NB4 (cell line): ENCODE measurements at places on chromosomes 1 and 21.

GRCh38 chr1:4380564-4381168 is 273.7 kb upstream of the AJAP1 start:
- DNase-seq = no peak

- no peak for DNase-seq
Observed at GRCh38 chr21:31589820-31590219, 69.7 kb upstream of the SOD1 start.

DNA sequence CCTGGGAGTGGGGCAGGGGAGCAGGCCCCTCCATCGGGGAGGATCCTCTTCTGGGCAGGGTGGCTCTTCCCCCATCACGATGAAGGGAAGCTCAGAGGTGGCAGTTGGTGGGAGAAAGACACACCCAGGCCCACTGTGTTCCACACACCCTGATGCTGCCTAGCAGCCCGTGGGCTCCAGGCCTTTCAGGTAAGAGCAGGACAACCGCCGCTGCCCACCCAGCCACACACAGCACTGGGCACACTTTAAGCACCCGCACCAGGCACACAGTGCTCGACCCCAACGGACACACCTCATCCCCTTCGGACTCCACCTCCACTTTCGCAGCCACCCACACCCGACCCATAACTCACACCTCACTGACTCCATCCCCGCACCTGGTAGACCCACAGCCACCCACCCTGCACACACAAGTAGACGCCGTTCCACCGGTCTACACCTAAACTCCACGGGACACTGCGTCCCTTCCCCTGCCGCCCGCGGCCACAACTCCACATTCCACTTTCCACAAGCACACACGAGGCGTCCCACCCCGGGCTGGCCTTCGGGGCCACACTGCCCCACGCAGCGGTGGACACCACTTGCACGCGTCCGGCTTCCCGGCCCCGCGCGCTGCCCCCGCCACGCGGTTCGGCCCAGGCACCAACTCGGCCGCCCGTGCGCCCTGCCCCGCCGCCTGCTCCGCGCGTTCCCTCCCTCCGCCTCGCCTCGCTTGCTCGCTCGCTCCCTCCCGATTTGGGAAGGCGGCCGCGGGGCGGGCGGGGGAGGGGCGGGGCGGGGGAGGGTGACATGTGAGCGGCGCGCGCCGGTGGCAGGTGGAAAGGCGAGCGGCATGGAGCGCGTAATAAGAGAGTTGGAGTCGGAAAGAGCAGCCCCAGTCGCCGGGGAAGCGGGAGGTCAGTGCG is at the start of gene KCNQ4:
Gene KCNQ4, plus strand, starts transcription at position 787 of the 905 bp plus-strand sequence. CDS start 307 bp downstream, outside the sequence.
- peak; percentile 45 for DNase-seq

DNA sequence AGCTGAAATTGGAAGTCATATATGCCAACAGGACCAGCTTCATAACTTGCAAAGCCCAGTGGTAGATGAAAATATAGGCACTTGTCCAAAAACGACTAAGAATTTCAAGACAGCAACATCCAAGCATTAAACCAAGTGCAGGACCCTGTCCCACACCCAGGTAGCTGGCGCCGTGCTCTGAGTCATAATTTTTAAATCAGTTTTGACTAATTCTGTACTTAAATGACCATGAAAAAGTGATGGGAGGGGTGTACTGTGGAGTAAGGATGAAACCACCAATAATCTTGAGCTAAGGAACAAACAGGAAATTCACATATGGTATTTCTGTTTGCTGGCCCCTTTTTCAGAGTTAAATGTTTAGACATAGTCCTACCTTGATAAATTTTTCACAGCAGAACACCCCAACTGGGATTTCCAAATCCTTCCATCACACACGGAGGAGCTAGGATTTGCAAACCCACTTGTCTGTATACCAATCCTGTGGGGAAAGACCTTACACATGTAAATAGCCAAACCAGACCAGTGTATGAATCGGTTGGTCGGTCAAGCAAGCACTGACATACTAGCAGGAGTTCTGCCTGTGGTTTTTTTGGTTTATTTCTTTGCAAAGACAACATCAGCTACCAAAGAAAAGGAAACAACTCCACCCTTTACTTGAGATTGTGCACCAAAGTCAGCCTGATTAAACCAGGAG is 235.7 kb upstream of the RAB4A start:
- peak; percentile 68 for DNase-seq

GRCh38 chr21:42258150-42258884 is 39.4 kb downstream of the ABCG1 start:
- peak; percentile 74 for DNase-seq

DNA sequence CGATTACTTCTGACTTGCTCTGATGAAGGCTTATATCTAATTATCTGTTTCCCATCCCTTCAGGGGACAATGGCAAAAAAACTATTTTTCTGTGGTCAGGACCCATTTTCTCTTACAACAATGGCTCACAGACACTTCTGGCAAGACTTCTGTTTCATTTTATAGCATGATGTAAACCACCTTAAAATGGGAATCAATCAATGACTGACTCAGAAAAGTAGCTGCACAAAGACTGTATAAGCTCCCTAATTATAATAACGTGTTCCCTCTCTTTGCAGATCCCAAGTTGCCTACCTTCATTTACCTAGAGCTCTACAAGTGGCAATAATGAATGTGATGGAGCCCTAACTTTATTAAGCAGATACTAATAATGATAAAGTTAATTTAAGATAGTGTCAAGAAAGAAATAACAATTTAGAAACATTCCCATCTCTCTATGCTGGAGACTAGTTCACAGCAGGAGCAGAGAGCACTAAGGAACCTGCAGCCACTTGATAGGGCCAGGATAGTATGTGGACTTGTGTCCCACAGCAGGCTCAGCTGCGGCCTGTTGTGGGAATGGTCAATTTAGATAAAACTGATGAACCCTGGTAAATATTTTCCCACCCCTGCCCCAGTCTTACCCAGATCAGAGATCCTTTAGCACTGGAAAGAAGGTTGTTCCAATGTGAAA is 538 bp downstream of the GBP2 start:
- DNase-seq = no peak

- DNase-seq = no peak
Observed at GRCh38 chr1:60762911-60763310, 319.4 kb upstream of the NFIA start.

- DNase-seq = no peak
Observed at GRCh38 chr1:172414331-172414730, 6.2 kb upstream of the C1orf105 start.

DNA sequence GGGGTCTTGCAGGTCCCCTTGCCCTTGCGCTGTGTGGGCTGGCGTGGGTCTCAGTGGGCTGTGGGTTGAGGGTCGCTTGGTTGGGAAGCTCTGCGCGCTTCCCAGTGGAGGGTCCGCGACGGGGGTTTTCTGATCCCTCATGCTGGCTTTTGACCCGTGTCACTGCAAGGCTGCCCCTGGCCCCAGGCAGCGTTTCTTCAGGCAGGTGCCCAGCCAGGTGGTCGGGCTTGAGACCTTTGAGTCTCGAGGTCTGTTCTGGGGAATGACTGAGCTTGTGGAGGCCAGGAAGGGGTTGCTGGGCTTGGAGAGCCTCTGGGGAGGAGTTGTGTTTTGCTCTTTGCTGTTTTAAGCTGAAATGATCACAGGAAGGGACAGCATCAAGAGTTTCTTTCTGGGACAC is 5.3 kb downstream of the SKI start:
- DNase-seq = peak; percentile 34

DNA sequence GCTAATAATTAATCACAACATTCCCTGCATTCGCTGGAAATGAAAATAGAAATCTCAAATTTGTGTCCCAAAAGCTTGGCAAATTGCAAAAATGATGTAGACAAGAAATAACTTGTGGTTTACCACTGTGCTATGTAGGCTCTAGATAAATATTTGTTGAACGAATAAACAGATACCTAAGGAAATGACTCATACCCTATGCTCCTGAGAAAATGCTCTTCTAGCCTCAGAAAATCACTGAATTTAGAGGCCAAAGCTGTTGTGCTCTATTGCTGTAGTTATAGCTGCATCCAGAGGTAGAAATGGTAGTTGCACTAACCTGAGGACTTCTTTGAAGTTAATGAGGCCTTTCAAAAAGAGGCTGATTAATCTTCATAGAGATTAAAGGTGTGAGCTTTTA is 142.0 kb upstream of the ZNHIT6 start:
- DNase-seq = no peak

DNA sequence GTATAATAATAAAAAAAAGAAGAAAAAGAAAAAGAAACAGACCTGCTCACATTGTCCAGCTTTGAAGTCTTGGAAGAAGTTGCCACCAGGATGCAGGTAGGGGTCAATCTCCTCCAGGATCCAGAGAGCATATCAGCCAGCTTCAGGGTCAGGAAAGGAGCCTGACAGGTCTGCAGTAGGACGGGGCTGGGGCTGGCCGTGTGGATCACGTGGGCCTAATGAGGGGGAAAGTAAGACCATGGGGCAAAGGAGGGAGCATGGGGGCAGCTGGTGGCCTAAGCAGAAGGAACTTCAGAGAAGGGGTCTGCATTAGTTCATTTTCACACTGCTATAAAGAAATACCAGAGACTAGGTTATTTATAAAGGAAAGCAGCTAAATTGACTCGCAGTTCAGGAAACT is 19.3 kb upstream of the SMYD3 start:
- no peak for DNase-seq

DNA sequence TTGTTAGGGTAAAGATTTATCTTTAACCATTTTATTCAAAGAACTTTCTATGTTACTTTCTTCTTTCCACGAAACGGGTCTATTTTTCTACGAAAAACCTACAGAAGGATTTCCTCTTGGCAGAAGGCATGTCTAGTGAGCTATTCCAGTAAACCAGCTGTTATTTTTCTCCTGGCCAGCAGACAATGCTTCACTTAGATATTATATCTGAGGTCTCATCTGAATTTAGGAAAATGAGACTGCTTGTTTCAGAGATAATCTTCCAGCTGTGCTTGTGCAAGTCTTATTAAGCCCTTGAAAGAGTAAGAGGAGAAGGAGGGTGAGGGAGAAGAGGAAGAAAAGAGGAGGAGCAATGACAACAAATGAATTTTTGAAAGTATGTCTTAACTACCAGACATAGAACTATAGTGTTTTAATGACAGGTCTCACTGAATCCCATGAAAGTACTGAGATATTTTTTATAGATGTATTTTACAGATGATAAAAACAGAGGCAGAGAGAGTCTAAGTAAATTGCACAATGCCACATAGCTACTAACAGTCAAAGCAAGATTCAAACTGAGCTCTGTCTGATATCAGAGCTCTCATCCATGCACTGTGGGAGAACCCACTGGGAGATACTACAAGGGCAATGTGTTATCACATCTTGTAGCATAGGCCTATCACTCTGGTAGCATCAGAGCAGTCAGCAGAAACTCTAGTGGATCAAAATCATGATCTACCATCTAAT is 54.6 kb upstream of the SAMSN1 start:
- no peak for DNase-seq

GRCh38 chr1:244964112-244964971 is 100.0 kb upstream of the HNRNPU start:
- DNase-seq = peak; percentile 51

DNA sequence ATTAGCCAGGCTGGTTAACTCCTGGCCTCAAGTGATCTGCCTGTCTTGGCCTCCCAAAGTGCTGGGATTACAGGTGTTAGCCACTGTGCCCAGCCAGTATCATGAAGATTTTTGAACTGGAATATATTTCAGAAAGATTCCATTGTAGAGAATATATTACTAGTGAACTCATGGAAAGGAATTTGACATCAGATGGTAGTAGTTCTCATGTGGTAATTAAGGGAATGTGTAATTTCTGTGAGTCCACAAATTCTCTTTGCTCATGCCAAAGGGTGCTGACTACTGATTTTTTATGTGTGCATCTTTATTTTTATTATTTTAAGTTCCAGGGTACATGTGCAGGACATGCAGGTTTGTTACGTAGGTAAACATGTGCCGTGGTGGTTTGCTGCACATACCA is 10.4 kb downstream of the DTL start:
- no peak for DNase-seq

- DNase-seq = no peak
Observed at GRCh38 chr1:80036690-80037432, 1030.3 kb upstream of the ADGRL4 start.

- peak; percentile 44 for DNase-seq
Observed at GRCh38 chr1:180208264-180208663, 21.8 kb upstream of the LHX4 start.

DNA sequence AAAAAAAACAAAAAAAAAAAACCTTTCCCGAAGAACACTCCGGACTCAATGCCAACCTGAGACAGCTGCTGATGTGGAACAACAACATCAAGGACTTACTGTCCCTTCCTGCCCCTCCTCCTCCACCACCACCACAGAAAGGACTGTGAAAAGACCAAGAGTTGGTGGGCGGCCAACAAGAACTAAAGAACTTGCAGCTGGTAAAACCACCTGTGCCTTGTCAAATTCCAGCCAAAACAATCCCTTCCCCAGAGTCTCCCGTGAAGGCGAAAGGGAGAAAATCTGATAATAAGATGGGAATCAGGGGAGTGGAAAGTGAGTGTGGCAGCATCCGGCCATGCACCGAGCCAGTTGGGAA is 88.9 kb downstream of the PROX1 start:
- DNase-seq = no peak

- DNase-seq = no peak
Observed at GRCh38 chr1:53370369-53370961, 42.6 kb upstream of the LRP8 start.

- no peak for DNase-seq
Observed at GRCh38 chr1:39413902-39414528, 77.4 kb upstream of the BMP8A start.

DNA sequence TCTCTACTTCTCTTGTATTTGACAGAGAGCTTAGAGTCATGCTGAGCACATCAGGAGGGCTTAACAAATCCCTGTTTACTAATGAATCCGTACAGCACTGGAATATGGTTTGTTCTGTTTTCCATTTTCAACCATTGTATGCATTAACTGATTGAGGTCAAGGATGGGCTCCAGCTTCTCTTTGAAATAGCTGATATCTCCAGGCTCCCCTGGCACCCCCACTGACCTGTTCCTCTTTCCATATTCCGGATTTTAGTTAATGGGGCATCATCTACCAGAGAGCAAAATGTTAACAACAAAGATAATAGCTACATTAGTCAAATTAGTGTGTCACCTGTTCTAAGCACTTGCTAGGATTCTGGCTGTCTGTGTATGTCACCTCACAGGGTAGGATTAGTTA is 57.6 kb downstream of the NENF start:
- no peak for DNase-seq

- no peak for DNase-seq
Observed at GRCh38 chr1:83508485-83509151, 490.3 kb downstream of the TTLL7 start.

- peak; percentile 73 for DNase-seq
Observed at GRCh38 chr1:221203224-221204054, 324.2 kb downstream of the HLX start.

- no peak for DNase-seq
Observed at GRCh38 chr1:55061000-55061705, 21.8 kb downstream of the PCSK9 start.

DNA sequence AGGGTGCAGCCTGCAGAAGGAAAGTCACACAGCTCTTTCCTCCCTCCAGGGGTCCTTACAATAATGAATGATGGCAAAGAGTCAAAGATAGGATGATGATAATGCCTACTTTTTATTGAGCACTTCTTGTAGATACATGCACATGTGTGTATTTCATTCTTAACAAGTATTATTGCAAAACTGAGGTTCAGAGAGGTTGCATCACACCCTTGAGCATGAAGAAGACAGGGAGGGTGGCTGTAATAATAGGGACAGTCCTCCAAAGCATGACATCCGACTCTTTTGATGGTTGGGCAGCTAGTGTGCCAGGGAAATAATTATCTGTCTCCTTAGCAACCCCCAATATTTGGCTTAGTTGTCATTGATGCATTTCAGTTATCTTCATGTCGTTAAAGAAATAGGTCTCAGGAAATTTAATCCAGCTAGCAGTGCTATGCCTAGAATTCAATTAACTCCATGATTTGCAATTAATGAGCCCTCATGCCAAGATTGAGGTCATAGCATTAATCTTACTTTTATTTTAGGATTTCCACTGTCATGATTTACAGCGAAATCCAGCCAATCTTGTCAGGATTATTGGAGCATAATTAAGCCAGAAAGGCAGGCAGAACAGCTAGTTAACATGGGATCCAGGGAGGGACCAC is 35.0 kb downstream of the DNAJC6 start:
- DNase-seq = peak; percentile 7
